Heart left ventricle (tissue), 16 donors: ENCODE measurements at places on chromosomes 11 and 22. TPM values are rescaled to one million over a fixed set of nuclear protein-coding genes. Genes with fewer than 3 reads are reported as not detected.

HPX gene
- not detected for total RNA-seq

DNA sequence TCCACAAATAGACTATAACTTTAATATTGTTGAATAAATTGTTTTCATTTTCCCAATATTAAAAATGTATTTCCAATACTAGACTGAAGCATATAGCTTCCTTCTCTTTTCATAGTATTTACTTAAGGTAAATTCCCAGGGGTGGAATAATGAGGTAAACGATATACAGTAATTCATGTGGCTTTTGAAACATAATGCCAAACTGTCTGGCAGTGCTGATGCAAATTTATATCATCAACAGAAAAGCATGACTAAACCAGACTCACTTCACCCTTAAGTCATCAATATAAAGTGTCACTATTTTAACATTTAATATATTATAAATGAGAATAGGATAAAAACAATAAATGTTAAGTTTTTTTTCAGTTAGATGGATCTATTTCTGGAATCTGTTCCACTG, 13.6 kb downstream of the C2CD3 start:
- no peak overlapping the region for H3K4me3 ChIP-seq
- DNase-seq = no peak
- H3K27ac ChIP-seq = no peak overlapping the region
- no peaks in the 10 kb centered on the region for H3K4me1 ChIP-seq

DNA sequence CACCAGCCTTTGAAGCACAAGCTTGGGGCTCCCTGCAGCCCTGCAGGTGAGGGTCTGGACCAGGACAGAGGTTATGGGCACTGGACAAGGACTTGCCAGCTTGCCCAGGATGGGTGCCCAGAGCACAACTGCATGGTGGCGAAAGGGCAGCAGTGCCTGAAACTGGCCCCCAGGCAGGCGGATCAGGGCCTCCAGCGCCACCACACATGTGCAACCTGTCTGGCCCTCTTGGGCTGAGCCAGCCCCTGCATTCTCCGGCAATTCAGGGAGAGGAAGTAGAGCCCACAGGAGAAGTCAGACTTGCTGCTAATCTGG, 18.8 kb downstream of the MB start:
- no peaks in the 10 kb centered on the region for H3K36me3 ChIP-seq
- H3K4me1 ChIP-seq = peaks cover 63% of the 10 kb centered on the region
- DNase-seq = peak; percentile 47
- peak overlapping the region; percentile 69 for H3K27ac ChIP-seq

PNPLA3 gene
- total RNA-seq = not detected

SAA4 gene
- not detected for total RNA-seq

- H3K27ac ChIP-seq = no peak overlapping the region
- no peak for DNase-seq
- no peak overlapping the region for H3K4me3 ChIP-seq
- no peaks in the 10 kb centered on the region for H3K27me3 ChIP-seq
Measured at GRCh38 chr11:37370817-37371216, 772.8 kb upstream of the RAG2 start.

SCUBE2 gene
- 2.5 TPM for total RNA-seq

PAX6 gene
- total RNA-seq = not detected

CAVIN3 gene
- 155 TPM for total RNA-seq

GRCh38 chr11:59283825-59284772, 71.4 kb upstream of the MPEG1 start:
- H3K4me1 ChIP-seq = no peaks in the 10 kb centered on the region
- H3K4me3 ChIP-seq = no peak overlapping the region
- no peak overlapping the region for H3K27ac ChIP-seq
- DNase-seq = no peak

FAM181B gene
- total RNA-seq = not detected

GRCh38 chr22:25002241-25002985, 49.9 kb downstream of the KIAA1671 start:
- no peak overlapping the region for H3K27ac ChIP-seq
- H3K4me3 ChIP-seq = no peak overlapping the region
- peaks cover 16% of the 10 kb centered on the region for H3K4me1 ChIP-seq
- DNase-seq = no peak
- H3K27me3 ChIP-seq = no peaks in the 10 kb centered on the region
- no peaks in the 10 kb centered on the region for H3K36me3 ChIP-seq

SCARF2 gene
- total RNA-seq = 2.5 TPM

GRCh38 chr22:19994851-19995610, 21.6 kb downstream of the ARVCF start:
- no peaks in the 10 kb centered on the region for H3K36me3 ChIP-seq
- H3K27ac ChIP-seq = no peak overlapping the region
- peaks cover 10% of the 10 kb centered on the region for H3K4me1 ChIP-seq
- DNase-seq = no peak
- H3K4me3 ChIP-seq = no peak overlapping the region

- H3K27me3 ChIP-seq = no peaks in the 10 kb centered on the region
- H3K4me1 ChIP-seq = peaks cover 35% of the 10 kb centered on the region
- peaks cover 3% of the 10 kb centered on the region for H3K36me3 ChIP-seq
- H3K4me3 ChIP-seq = no peak overlapping the region
Measured at GRCh38 chr11:96097844-96098421, 174.0 kb upstream of the MTMR2 start.

DNA sequence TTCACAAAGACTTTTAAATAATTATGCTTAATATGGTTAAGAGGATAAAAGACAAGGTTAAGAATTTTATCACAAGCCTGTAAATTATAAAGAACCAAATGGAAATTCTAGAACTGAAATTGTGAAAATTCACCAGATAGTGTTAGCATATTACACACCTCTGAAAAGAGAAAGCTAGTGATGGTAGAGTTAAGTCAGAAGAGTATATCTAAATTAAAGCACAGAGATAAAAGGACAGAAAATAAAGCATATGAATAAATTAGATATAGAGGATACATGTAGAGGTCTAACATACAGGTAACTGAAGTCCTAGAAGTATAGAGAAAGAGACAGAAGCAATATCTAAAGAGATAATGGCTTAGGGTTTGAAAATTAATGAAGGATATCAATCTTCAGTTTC, 4.2 kb upstream of the CLTCL1 start:
- H3K4me3 ChIP-seq = no peak overlapping the region
- no peak overlapping the region for H3K27ac ChIP-seq
- peaks cover 14% of the 10 kb centered on the region for H3K4me1 ChIP-seq

GRCh38 chr11:1218256-1218787, 4.5 kb upstream of the MUC5B start:
- no peaks in the 10 kb centered on the region for H3K4me1 ChIP-seq
- DNase-seq = peak; percentile 17
- H3K27ac ChIP-seq = no peak overlapping the region
- no peaks in the 10 kb centered on the region for H3K36me3 ChIP-seq
- no peak overlapping the region for H3K4me3 ChIP-seq
- H3K27me3 ChIP-seq = peaks cover 19% of the 10 kb centered on the region

GRCh38 chr11:64092761-64093136, 57.0 kb downstream of the FLRT1 start:
- H3K36me3 ChIP-seq = no peaks in the 10 kb centered on the region
- no peak overlapping the region for H3K4me3 ChIP-seq
- no peak for DNase-seq
- no peak overlapping the region for H3K27ac ChIP-seq

DNA sequence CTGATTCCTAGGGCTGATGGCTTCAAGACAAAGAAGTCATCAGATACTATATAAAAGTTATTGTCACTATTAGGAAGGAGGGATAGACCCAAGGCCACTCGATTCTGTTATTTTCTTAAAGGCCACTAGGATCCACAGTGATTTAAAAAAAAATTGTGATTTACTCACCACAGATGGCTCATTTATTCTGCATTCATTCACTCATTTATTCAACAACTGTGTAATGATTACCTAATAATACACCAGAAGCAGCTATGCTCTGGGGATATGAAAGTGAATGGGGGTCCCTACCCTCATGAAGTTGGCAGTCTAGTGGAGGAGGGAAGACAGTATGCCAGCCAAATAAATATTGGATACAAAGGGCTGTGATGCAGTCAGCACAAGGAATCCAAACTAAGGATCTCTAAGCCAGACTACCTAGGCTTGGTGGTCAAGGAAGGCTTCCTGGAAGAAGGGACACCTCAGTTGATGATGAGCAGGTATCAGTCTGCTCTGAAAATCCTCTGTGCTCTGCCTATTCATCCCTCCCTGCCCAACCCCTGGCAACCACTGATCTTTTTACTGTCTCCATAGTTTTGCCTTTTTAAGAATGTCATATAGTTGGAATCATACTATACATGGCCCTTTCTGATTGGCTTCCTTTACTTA, 110.5 kb downstream of the NAT10 start:
- H3K27me3 ChIP-seq = no peaks in the 10 kb centered on the region
- H3K27ac ChIP-seq = no peak overlapping the region
- DNase-seq = no peak
- peaks cover 21% of the 10 kb centered on the region for H3K4me1 ChIP-seq
- no peaks in the 10 kb centered on the region for H3K36me3 ChIP-seq

- no peaks in the 10 kb centered on the region for H3K27me3 ChIP-seq
- peaks cover 37% of the 10 kb centered on the region for H3K4me1 ChIP-seq
- no peak overlapping the region for H3K4me3 ChIP-seq
Measured at GRCh38 chr11:86186386-86186785, 58.2 kb upstream of the EED start.

- no peak overlapping the region for H3K27ac ChIP-seq
- no peak for DNase-seq
- H3K4me1 ChIP-seq = no peaks in the 10 kb centered on the region
- H3K27me3 ChIP-seq = no peaks in the 10 kb centered on the region
Measured at GRCh38 chr11:113331441-113331840, 17.1 kb downstream of the TTC12 start.

TSSK2 gene
- total RNA-seq = not detected

- no peaks in the 10 kb centered on the region for H3K36me3 ChIP-seq
- no peaks in the 10 kb centered on the region for H3K4me1 ChIP-seq
- no peak for DNase-seq
- H3K27me3 ChIP-seq = no peaks in the 10 kb centered on the region
- H3K27ac ChIP-seq = no peak overlapping the region
Measured at GRCh38 chr11:80443177-80443576, 1002.3 kb upstream of the TENM4 start.
